AG08395 (cell line): ENCODE measurements at places on chromosomes 6 and 20.

DNA sequence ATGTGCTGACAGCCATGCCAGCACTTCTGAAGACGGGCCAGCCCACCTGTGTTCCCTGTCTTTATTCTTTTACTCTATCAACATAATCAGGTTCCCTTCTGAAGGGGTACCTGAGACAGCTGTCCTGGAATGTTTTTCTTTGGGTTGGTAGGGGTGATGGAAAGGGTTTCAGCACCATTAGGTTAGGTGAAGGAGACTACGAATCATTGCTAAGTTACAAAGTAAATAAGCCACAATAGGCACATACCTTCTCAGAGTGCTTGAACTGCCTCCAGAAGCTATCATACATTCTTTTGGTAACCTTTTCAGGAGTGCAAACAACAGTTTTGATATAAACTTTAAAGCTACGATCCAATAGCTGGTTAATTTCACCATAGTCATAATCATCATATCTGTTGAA is 106.3 kb downstream of the SESN1 start:
- no peak for DNase-seq

DNA sequence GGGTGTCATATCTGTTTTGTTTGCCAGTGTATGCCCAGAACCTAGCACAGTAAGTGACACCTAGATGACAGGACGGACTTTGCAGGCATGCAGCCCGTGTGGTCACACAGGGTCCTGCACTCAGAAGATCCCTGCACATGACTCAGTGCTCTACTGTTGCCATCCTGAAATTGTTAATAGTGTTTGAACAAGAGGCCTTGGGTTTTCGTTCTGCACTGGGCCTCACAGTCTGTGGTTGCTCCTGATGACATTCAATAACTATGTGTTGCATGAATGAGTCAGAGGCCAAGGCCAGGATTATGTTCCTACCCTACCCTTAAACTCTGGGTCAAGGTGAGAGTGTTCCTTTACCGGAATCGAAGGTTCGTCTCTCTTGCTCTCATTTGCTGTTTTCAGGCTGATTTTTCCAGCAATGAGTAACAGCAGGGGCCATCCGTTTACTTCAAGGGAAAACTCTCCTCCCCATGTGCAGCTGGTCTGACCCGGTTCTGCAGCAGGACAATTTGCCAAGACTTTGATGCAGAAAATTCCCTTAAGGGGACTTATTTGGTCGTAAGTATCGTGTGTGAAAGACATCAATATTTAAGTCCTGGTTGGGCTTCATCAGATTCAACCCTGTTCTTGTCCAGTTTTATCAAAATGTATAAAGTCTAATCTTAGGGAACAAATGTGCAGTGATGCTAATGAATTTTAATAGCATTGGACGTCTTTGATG is 13.0 kb upstream of the PFDN4 start:
- peak; percentile 37 for DNase-seq

DNA sequence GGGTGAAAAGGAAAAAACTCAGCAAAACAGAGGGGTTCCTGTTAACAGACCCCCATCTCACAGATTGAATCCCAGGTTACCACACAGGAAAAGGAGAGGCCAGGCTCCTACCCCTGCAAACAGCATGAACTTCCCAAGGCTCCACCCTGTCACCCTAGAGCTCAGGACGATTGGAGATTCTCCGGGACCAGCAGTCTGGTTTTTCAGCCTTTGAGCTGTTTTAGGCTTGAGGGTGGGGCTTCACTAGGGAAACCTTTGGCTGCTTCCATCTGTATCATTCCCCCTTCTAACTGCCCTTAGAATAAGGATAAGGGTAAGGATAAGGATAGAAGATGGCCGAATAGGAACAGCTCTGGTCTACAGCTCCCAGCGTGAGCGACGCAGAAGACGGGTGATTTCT is 16.0 kb downstream of the C6orf58 start:
- no peak for DNase-seq

DNA sequence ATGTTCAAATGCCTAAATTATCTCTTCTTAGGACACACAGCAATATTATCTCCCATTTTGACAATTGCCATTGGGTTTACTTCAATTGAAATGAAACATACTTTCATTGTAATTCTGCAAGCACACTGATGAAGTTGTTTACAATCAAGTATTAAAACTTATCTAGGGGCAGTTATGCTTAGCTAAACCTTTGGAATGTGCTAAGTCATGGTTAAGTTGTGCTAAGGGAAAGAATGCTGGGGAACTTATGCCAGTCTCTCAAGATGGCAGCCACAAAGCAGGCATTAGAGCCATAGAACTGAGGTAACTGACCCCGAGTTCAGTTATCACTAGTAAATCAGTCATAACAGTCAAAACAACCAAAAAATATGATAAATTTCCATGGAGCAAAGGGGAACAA is 59.1 kb upstream of the NT5E start:
- DNase-seq, result peak; percentile 14

DNA sequence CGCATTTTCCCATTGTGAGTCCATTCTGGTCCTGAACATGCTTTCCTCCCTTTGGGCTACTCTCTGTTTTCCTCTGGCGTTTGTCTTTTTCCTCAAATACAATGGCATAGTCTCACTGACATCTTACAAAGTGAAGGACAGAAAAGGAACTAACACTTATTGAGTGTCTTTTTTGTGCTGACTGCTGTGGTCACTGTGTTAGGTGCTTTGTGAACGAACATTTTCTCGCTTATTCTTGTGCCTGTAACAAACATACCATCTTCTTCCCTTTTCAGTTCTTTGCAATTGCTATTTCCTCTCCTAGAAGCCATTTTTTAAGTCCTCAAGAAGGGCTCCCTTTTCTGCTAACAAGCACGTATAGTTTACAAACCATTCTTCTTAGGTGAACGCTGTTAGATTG is 15.4 kb downstream of the FIG4 start:
- no peak for DNase-seq

GRCh38 chr6:28988536-28989311 is 16.4 kb downstream of the ZNF311 start:
- peak; percentile 28 for DNase-seq

DNA sequence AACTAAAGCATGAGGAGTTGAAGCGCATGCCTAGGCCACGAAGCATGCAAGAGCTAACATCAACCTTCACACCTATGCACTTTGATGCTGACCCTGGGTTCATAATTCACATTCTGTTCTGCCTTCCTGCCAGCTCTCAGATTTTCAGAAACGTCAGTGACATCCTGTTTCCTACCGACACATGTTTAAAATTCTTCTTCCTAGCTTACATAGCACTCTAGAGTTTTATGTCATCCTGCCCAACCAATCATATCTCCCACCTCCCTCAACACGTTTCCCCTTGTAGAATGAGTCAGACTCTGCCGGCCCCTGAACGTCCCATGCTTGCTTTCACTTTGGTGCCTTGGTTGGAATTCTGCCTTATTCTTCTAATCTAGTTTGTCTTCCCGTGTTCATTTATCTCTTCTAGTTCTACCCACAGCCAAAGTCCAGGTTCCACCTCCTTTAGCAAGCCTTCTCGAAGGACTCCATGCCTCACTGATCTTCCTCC is 97.2 kb upstream of the MAP7 start:
- DNase-seq, result peak; percentile 85

- peak; percentile 27 for DNase-seq
Measured at GRCh38 chr6:105135907-105136430, 43.8 kb downstream of the POPDC3 start.

GRCh38 chr6:18101271-18101670 is 21.2 kb downstream of the NHLRC1 start:
- peak; percentile 26 for DNase-seq

DNA sequence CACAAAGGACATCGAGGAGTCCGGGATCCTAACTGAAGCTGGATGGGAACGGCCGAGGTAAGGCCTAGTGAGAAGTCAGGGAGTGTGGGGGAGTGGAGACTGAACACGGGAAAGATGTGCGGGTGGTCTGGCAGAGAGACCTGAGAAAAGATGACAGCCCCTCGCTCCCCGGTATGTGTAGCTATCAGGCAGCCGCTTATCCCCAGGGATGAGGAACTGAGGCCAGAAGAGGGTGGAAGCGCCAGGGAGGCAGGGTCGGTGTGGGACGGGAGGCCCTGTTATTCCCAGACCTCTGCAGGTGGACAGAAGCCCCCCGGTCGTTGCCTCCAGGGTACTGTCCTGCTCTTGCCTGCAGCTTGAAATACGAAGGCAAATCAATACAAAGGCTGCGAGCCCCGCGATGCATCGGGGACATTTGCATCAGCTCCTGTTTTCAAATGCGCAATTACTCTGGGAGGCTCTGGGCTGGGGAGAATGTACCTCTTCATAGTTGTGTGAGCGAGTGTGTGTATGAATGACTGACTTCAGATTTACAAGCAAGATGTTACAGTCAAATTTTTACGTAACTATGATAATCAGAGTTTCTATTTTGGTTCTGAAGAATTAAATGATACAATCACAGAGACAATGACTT is 221.3 kb downstream of the QKI start:
- DNase-seq, result no peak

GRCh38 chr6:43308990-43309477 is 408 bp upstream of the CRIP3 start:
- DNase-seq, result no peak

DNA sequence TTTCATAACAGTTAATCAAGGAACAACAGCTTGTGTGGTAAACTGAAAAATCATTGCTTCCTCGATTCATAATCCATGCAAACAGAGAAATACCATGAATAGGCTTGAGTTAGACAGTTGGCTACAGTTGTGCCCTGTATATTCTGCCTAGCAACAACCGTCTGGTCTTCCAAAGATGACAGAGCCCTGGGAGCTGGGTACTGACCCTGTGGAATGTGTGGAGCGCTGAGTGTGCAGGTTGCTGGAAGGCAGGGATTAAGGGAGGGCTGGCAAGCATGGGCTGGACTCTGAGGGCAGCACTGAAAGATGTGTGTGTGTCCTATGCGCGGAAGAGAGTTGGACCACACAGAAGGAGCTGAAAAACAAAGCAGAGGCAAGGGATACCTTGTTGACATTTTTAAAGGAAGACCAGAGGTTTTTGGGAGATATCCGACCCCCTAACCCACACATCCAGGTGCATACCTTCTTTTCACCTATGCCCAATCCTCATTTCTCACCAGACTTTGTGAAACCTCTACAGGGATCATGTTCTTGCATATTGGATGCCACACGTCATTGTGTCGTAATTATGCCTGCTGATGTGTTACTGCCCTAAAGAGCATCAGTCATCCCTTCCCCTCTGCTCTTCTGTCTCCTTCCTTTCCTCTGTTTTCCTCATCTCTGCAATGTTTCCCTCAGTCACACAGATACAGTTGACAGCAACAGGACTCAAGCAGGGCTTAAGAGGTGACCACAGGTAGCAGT is 58.2 kb upstream of the VGLL2 start:
- DNase-seq, result no peak

- DNase-seq, result no peak
Measured at GRCh38 chr20:6026051-6026450, 27.8 kb downstream of the LRRN4 start.

DNA sequence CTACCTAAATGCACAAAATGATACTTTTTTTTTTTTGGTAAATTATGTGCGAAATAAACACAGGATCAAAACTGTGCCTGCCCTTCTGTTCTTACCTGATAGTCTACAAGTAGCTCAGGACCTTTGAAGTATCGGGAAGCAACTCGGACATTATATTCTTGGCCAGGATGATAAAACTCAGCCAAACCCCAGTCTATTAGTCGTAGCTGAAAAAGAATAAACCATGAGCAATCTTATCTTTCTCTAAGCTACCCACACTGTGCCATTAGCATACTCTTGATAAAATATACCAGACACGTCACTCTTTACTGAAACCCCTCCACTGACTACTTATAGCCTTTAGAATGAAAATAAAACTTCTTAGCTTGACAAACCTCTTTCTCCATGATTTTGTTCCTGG is 29.8 kb upstream of the TBC1D20 start:
- DNase-seq, result no peak

DNA sequence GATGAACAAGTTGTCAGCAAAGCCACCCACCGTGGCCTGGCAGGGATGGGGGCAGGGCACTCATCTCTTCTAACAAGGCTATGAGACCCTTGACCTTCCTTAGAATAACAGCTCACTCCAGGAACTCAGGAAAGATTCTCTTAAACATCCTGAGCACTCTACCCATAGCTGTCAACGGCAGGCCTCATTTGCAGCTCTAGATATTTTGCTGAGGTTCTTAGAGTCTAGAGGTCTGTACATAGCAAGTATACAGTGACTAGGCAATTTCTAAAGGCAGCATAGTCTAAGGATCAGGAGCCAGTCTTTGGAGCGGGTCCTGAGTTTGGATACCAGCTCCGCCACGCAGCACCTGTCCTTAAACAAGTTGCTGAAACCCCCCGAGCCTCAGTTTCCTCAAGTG is 11.7 kb downstream of the TRERF1 start:
- DNase-seq, result no peak

DNA sequence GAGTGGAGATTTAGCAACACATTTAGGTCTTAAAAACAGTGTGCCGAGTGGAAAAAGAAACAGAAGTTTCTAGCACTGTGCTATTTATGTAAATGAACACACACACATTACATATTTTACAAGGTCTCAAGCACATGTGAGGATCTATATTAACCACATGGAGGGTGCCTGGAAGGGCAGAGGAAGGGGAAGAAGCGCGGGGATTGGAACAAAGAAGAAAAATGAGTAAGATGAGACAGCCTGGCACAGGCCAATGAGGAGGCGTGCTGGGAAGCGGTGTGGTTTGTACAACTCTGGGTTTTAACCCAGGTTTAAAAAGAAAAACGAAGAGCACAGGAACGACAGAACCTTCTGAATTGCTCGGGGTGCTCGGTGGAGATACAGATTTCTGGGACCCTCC is 5.7 kb downstream of the KCNG1 start:
- no peak for DNase-seq
